ENCODE measurements at places on chromosomes 16 and 17.

DNA sequence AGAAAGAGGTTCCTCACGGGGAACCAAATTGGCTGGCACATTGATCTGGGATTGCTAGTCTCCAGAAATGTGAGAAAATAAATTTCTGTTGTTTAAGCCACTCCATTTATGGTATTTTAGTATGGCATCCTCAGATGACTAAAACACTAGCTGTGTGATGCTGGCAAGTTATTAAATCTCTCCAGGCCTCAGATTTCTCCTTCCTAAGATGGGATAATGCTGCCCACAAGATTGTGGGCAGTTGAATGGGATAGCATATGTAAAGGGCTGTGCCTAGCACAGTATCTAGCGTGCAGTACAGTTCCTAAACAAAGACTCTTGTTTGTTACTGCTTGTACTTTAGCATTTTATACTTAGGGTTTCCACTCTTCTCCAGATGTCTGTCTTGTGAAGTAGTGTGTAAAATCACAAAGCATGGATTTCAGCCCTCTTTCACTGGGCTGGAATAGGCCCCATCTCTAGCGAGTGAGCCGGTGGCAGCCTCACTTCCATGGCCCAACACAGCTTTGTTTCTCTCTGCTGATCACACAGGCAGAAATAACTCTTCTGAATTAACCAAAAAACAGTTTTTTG, 38.2 kb upstream of the PHAF1 start:
- no peak for DNase-seq

GRCh38 chr16:3879258-3879886, 1.1 kb downstream of the CREBBP start:
- DNase-seq: no peak

DNA sequence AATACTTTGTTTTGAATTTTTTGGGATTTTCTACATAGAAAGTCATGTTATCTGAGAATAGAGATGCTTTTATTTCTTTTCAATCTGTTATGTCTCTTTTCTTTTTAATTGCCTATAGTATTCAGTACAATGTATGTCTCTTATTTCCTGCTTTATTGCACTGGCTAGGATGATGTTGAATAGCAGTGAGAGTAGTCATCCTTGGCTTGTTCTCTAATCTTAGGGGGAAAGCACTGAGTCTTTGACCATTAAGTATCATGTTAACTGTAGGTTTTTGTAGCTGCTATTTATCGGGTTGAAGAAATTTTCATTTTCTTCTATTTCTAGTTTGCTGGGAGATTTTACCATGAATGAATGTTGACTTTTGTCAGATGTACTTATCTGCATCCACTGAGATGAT, 10.0 kb upstream of the ABCA3 start:
- DNase-seq: no peak

GRCh38 chr17:48841395-48841831, 10.6 kb downstream of the CALCOCO2 start:
- DNase-seq: peak; percentile 10

- DNase-seq: no peak
These were observed 98.5 kb downstream of the RAP1GAP2 start for GRCh38 chr17:2894782-2895181.

DNA sequence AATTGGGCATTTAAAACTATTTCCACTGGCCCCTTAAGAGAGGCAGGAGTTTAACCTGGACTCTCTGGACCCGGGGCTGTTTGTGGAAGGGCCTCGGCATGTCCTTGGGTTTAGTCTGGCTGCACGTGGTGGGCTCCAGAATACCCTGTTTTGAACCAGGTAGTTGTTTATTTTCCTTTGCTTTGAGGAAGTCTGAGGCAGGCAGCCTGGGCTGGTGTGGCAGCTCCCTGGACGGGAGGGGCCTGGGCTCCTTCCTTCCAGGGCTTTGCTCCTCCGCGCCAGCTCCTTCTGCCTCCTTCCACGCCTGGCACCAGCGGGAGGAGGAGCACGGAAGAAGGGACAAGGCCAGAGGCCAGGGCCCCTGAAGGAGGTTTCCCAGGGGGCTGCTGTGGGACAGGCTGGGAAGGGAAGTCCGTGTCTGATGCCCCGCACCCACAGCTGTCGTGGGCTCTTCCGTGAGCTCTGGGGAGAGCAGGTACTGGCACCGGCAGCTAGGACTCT, 15.5 kb downstream of the BANP start:
- DNase-seq: no peak

DNA sequence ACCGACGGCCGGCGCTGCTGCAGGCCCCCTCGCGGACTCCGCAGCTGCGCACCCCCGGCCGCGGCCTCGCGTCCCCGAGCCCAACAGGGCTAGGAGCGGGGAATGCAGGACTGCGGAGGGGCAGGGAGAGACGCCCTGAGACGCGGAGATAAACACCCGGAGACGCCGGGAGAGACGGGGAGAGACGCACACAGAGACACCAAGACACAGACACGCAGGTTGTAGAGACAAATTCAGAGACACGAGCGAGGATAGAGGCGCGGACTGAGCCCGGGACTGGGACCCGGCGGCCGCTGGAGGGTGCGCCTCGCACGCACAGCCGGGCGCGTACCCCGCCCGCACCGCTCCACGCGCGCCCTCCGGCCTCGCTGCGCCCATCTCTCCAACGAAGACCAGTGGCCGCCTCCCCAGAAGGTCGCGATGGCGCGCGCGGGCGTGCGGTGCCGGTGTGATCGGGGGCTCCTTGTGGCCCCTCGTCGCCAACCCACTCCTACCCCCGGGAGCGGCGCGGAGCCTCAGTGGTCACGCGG, 902 bp downstream of the STAC2 start:
- no peak for DNase-seq

GRCh38 chr16:4378161-4378666, 6.6 kb downstream of the VASN start:
- no peak for DNase-seq

DNA sequence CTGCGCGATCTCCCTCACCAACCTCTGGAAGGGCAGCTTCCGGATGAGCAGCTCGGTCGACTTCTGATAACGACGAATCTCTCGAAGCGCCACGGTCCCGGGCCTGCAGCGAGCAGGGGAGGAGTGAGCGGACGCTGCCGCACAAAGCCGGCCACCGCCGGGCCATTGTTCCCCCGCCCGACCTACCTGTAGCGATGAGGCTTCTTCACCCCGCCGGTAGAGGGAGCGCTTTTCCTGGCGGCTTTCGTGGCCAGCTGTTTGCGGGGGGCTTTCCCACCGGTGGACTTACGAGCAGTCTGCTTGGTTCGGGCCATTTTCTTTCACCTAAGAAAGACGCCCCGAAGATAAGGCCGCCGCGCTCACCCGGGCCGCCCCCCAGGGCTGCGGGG, 5.8 kb upstream of the UNK start:
- DNase-seq: no peak

GRCh38 chr16:88784074-88784855, 755 bp downstream of the PIEZO1 start:
- no peak for DNase-seq

DNA sequence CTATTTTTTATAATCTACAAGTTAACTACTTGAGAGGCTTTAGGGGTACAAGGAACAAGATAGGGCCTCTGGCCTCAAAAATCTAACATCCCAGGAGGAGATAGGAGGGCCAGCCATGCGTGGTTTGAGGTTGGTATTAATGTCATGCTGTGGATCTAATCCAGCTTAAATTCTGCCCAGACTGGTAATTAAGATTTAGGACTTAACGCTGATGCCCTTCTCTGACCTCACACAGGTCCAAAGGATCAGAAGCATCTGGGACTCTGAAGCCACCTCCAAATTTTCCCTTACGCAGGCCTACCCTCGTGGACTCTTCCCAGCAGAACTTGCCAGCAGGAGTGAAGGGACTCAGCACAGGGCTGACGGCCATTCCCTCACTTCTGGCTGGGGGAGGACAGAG, 15.1 kb downstream of the SLC6A4 start:
- DNase-seq: no peak

- DNase-seq: no peak
These were observed 7.8 kb upstream of the TEX2 start for GRCh38 chr17:64270885-64271284.

DNA sequence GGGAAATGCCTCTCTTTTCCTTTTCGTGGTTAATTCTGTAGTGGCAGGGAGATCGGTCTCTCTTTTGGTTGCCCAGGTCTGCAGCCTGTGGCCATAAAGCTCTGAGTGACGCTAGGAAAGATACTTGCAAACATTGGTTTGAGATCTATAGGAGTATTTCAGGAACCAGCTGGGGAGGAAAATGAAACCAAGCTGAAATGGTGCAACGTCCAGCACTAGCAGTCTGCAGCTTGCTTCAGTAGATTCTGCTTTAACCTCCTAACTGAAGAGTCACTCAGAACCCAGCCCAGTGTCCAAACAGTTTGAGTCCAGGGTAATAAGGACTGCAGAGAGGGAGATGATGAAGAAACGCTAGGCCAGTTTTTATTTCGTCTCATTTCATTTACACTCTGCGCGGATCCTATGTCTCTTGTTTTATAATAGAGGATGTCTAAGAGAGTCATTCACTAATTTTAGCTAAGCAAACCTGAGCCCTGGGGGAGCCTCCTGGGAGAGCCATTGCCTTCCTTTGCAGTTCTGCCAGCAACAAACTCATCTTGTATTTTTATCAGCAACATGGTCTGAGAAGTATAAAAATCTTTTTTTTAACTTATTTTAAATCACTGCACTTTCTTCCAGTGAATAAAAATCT, 12.0 kb downstream of the SP2 start:
- DNase-seq: no peak

DNA sequence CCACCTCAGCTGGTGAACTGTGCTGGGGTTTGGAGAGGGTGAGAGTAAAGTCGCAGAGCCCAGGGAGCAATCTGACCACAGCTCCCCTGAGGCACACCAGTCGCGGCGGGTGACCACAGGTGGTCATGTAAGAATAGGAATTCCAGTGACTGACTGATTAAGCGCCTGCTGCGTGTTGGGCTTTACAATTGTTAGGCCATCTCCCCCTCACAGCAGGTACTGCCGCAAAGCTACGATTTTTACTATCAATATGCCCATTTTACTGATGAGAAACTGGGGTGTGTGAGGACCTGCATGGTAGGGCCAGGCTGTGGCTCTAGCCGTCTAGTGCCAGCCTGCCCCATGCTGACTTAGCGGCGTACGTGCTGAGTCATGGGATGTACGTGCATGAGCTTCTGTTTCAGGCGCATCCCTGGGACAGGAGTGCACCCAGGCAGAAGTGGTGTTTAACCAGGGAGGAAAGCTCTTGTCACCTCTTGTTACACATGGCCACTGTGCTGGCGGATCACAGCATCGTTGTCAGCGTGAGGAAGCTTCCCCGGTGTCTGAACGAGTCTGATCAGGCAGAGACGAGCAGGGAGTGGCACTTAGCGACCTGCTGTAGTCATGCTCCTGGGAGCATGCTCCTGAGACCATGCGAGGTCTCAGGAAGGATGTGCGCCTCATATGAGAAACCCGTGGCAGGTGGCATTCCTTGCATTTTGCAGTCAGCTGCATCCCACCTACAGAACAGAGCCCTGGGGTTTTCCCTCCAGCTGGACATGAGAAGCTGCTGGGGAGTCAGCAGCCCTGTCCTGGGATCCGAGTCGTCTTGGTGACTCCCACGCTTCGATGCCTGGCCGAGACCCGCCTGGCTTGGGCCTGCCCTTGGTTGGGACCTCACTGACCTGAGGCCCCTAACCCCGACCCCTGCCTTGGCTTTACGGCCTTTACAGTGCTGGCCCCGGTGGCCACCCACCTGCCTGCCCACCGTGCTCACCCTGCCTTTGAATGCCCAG, 163.7 kb upstream of the CHMP6 start:
- DNase-seq: no peak

GRCh38 chr17:83127431-83128160, 48.2 kb downstream of the METRNL start:
- DNase-seq: no peak

DNA sequence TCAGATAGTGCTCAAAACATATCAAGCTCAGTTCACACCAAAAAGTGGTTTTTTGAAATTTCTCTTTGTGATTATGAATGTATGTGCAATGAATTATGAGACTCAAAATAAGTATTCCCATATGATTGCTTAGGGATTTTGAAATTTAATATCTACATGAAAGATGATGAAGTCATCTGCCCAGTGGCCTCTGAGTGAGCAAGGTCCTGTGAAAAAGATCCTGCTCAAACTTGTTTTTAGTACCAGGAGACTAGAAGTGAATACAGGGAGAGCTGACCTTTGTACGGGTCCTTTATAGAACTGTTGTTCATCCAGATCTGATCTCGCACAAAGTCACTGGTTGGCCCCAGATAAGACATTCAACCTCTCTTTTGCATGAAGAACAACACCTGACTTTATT, 151.9 kb upstream of the MAF start:
- DNase-seq: no peak

GRCh38 chr16:25838724-25839186, 147.0 kb downstream of the HS3ST4 start:
- DNase-seq: peak; percentile 13

GRCh38 chr17:17098551-17099179, 56.4 kb downstream of the MPRIP start:
- no peak for DNase-seq

DNA sequence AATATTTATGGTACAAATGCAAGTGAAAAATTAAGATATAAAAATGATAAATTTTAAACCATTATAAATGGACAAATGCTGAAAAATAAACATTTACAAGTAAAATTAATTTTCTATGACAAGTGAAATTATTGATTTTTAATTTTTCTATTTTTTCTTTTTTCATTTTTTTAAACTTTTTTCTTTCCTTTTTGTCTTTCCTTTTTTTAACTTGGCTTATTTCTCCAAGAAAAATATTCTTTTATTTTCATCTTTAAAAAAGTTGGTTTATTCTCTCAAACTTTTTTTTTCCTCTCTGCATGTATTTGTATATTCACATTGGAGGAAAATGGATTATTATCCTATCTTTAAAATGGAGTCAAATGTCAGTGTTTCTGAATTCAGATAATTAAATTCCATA, 3.9 kb upstream of the IGF2BP1 start:
- DNase-seq: no peak

DNA sequence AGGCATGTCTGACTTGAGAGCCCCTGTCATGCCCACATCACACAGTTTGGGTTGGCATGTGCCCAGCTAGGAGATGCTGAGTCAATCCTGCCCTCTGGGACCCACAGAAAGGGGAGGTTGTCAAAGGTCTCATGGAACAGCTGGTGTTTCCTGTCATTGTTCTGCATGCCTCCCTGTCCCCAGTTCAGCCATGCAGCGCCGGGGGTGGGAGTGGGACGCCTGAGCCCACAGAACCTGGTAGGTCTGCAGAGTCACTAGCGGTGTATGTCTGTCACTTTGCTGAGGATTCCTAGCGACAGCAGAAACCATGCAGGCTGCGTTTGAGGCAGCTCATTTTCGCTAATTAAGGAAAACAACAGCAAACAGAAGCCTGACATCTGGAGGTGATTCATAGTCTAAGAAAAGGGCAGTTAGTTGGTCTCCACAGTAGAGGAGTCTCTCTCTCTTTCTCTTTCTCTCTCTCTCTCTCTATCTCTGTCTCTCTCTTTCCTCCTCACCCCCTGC, 19.6 kb upstream of the CCL1 start:
- DNase-seq: no peak

DNA sequence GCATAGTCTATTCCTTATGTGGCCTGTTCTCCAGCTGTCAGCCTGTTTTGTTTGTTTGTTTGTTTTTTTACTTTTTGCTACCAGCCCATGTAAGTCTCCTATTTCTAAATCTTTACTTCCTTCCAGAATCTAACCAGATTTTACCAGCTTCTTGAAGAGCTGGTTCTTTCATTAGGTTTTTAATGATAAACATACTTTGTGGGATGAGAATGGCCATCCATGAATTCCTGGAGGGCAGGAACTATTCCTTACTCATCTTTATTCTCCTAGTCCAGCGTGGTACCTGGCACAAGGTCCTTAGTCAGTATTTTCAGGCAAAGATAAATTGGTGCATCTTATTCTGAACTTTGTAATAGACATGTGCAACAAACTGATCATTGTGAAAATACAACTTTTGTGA, 17.3 kb downstream of the RSPRY1 start:
- DNase-seq: no peak

All from AG04450 (cell line).